AG09309 (cell line): ENCODE measurements at places on chromosomes 5 and 9.

GRCh38 chr5:116938488-116938887 is 363.9 kb upstream of the SEMA6A start:
- DNase-seq, result no peak

GRCh38 chr9:95157481-95158151 is 159.9 kb downstream of the FANCC start:
- DNase-seq, result no peak

DNA sequence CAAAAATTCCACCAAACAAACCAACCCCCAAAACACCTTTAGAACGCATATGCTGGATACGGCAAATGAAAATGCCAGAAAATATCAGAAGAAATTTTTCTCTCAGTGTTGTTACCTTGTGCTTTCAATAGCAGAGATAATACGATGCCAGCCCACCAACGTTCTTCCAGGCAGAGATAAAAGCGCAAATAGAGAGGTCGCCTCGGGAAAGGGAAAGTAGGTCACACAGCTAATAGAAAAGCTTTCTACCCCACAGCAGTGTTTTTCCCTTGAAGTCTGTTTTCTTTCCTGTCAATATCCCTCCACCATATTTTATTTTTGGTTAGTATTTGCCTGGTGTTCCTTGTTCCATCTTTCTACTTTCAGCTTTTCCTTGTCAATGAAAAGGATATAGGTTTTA is 101.3 kb downstream of the CFAP90 start:
- no peak for DNase-seq

DNA sequence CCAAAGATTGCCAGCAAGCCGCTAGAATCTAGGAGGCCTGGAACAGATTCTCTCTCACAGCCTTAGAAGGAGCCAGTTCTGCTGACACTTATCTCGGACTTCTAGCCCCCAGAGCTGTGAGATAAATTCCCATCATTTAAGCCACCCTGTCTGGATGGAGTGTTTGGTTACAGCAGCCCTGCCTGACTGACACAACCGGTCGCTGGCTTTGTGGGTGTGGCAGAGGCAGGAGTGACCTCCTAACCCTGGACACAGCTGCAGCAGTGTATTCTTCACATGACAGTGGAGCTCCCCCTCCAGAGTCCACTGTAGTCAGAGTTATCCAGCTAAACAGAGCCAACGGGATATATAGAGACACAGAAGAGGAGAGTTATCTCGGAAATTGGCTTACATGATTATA is 21.2 kb upstream of the IL17B start:
- DNase-seq, result no peak

- no peak for DNase-seq
Measured at GRCh38 chr9:93543117-93543516, 33.3 kb upstream of the PHF2 start.

DNA sequence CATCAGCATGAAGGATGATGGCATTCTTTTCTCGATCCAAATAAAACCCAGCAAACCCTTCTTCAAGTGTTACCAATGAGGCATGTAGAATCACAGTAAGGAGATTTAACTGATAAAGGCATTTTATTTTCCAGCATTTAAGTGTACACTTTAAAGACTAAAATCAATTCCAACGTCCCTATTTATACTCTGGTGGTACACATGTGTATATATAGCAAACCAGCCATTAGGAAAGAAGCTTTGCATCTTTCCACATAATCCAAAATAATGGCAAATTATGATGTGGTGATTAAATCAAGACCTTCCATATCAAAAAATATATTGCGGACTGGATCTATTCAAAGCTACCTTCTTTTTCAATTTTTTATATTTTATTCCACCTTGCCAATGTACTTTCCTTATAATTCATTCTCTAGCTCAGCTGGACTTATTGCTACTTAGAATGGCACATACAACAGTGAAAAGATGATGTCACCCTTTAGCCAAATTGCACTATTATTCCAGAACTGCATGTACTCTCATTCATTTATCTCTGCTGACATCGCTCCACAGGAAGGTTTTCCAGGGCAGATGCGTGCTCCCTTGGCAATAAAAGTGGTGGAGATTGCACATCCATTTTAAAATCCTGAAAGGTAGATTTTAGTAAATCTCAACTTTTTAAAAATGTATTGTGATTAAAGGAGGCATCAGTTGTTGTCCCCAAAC is 63.3 kb upstream of the SLC30A5 start:
- no peak for DNase-seq
